ENCODE measurements at places on chromosomes 7 and 10.

- DNase-seq: no peak
These were observed at the start of gene GPER1 for GRCh38 chr7:1087952-1088920. Gene GPER1 (plus strand): TSS chr7:1088113. CDS start chr7:1091729, 3,616 bp downstream.

DNA sequence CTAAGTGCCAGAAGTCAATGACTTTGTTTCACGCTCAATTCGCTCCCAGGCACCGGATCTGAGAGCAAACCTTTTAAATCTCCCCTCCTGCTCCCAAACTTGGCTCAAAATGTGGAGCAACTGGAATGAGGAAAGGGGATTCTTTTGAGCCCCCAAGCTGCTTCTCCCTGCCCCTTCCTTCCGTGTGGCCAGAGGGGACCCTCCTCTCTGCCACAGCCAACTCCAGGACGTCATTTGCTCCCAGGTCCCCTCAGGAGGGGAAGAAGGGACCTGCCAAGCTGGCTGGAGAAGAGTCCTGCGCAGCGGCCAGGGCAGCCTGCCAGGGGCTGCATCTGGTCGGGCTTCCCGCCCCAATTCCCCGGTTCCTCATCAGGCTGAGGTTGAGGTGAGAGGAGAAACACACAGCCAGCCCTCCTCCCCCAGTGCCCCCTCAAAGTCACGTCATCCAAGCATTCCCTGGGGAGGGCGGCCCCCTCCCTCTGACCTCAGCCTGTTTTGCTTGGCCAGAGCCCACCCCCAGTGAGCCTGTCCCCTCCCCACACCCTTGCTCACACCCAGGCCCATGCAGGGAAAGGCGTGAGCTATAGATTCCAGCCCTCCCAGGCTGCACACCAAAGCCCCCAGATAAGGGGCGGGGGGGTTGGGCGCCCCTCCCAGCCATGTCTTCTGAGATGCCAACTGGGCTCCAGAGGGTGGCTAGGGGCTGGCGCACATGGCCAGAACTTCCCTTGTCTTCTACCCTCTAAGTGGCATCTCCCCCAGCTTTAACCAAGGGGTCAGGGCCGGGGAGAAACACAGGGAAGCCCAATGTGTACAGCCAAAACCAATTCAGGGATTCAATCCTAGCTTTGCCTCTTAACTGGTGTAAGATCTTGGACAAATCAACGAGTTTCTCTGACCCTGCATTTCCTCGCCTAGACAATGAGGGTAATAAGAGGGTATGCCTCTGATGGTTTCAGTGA, 35.0 kb downstream of the SH3PXD2A start:
- no peak for DNase-seq

GRCh38 chr10:126041804-126042231, 145.5 kb downstream of the FANK1 start:
- no peak for DNase-seq

DNA sequence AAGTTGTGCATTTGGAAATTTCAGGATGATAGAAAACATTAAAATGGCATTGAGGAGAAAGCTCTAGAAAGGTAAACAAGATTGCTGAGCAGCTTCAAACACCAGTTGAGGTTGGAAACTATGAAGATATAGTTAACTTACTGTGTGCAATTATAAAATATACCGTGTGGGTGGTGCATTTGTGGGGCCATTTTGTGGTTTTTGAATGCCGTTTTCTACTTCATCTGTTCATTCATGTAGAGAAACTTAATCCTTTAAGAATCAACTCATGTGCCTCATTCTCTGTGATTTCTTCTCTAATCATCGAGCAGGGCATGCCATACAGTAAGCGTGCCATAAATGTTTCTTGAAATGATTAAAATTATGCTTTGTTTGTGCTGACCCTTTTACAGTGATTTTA, 232.8 kb upstream of the TEX47 start:
- no peak for DNase-seq

DNA sequence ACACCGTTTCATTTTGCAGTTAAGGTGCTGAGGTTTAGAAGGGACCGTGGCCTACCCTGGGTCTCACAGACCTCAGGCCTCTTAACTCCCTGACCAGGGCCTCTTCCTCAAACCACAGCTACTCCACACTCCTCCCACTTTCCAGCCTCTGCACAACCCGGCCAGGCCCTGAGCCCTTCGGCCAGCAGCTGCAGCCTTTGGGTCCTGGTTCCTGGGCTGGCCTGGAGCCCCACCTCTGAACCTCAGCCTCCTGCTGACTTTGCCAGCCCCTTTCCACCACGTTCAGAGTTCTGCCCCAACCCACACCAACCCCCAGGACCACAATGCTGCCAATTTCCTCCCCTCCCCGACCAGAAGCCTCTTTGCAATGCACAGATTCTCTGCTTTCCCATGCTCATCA, 84.1 kb downstream of the VOPP1 start:
- DNase-seq: no peak

GRCh38 chr7:118214833-118215182, 9.7 kb upstream of the ANKRD7 start:
- no peak for DNase-seq

DNA sequence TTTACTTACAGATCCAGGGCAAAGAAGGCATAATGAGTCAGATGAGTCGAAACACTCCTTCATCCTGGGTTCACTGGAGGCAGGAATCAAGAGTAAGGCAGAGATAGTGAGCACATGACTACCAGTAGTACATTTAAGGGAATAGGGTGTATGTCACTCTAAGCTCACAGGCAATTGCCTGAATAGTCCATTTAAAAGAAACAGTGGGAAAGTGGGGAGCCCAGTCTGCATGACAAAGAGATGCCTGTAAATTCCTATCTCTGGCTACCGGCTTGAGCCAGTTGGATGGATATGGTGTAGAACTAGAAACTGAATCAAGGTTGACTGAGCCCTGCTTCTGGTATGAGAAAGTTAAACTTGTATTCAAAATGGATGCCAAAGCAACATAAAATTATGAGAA, 861.5 kb upstream of the ZWINT start:
- DNase-seq: no peak

GRCh38 chr10:45152726-45153125, 152.0 kb downstream of the ZNF22 start:
- no peak for DNase-seq

- DNase-seq: no peak
These were observed 21.4 kb upstream of the ZNF273 start for GRCh38 chr7:64881461-64882287.

- DNase-seq: no peak
These were observed 93.1 kb upstream of the NAMPT start for GRCh38 chr7:106377847-106378361.

- no peak for DNase-seq
These were observed 450.9 kb upstream of the MKI67 start for GRCh38 chr10:128576943-128577670.

- no peak for DNase-seq
These were observed 366.0 kb upstream of the SHH start for GRCh38 chr7:156178214-156178613.

- no peak for DNase-seq
These were observed 248.2 kb downstream of the TCERG1L start for GRCh38 chr10:131063311-131063710.

DNA sequence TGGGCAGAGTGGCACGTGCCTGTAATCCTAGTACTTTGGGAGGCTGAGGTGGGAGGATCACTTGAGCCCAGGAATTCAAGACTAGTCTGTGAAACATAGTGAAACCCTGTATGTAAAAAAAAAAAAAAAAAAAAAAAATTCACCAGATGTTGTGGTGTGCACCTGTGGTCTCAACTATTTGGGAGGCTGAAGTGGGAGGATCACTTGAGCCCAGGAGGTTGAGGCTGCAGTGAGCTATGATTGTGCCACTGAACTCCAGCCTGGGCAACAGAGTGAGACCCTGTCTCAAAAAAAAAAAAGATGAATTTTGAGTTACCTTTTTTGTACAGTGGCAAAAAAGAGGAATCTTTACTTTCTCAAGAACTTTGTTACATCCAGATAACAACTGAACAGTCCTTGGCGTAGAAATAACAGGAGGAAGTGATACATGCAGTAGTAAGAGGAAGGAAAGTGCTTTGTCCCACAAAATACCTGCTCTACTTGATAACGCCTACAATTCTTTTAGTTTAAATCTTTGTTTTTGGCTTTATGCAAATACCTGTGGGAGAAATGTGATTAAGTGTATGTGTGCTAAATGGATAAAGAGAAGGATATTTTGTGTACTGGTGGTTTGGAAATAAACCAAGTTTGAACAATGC, 29.3 kb downstream of the SPAG6 start:
- no peak for DNase-seq

DNA sequence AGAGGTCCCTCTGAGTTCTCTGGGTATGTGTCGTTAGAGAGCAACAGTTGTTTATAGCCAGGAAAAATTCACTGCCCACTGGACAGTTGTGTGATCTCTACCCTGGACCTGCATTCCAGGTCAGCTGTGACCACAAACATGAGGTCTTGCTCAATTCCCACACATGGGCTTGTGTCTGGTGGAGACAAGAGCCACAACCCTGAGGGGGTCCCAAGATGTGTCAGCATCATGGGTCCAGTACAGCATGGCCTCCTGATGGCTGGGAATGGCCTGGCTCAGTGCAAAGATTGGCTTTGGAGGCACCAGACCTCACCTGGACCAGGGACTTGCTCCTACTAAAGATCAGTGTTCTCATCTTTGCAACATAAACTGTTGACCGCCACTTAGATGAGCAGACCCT, 751.6 kb downstream of the GRID1 start:
- no peak for DNase-seq

- no peak for DNase-seq
These were observed 18.5 kb downstream of the DIP2C start for GRCh38 chr10:670990-671389.

DNA sequence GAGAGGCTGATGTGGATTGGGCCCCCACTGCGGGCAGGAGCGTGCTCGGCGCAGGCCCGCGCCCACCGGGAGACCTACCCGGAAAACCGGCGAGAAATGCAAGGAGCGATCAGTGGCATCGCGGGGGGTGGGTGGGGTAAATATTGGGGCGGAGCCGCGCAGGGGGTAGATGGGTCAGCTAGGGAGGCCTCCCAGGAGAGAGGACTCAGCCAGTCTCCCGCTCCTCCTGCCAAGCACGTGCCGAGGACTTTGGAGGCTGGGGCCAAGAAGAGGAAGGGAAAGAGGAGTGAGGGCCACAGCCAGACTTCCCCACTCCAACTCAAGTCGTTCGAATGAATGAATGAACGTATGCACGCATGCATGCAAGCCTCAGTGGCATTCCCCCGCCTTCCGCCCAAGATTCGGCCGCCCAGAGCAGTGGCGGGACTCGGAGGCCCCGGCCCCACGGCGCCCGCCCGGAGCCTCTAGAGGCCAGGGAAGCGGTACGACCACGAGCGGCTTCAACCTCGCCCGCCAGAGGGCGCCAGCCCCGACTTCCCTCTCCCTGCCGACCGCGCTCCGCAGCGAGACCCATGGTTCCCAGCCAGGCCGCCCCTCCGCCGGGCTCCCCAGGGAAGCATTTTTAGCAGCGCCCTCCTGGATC, 3.6 kb downstream of the NPM3 start:
- no peak for DNase-seq

- no peak for DNase-seq
These were observed 326.9 kb downstream of the PLXNA4 start for GRCh38 chr7:132249256-132249971.

- DNase-seq: no peak
These were observed 22.1 kb upstream of the LMOD2 start for GRCh38 chr7:123633553-123633952.

Measured in NCI-H187 treated with DMSO at 0.1 percent for 48 hours (cell line).